Right ventricle myocardium superior (tissue), 1 donor: ENCODE measurements at places on chromosomes 5 and 9. TPM values are rescaled to one million over a fixed set of nuclear protein-coding genes. Genes with fewer than 3 reads are reported as not detected.

Gene SLC36A3
- total RNA-seq = not detected

GRCh38 chr5:63025679-63026078, 447.1 kb downstream of the LRRC70 start:
- no peak for DNase-seq

Gene RGS7BP
- total RNA-seq = 5.4 TPM

DNA sequence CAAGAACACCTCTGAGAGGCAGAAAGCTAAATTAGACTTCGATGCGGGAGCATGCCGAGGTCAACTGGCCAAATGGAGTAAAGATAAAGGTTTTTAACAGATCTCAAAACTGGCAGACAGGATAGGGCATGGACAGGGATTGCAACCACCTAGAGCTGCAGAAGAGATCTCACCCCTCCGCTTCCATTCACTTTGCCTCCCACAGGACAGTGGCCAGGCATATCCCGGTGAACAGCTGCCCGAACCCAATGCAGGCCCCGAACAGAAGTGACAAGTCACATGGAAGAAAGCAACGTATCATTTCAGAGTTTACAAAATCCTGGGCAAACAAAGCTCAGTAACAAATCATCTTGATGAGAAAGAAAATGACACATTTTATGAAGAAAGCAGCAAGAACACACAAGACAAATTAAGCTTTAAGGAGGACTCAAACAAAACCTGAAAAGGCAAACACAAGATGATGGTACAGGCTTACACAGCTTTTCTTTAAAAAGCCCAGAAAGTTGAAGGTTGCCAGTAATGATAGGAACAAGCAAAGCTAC, 18.4 kb downstream of the RNF130 start:
- DNase-seq = no peak

DNA sequence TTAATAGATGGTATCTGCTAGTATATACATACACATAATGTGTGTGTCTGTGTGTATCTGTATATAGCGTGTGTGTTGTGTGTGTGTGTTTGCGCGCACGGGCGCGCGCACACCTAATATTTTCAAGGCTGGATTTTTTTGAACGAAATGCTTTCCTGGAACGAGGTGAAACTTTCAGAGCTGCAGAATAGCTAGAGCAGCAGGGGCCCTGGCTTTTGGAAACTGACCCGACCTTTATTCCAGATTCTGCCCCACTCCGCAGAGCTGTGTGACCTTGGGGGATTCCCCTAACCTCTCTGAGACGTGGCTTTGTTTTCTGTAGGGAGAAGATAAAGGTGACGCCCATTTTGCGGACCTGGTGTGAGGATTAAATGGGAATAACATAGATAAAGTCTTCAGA, 757 bp downstream of the FXN start:
- DNase-seq = no peak

DNA sequence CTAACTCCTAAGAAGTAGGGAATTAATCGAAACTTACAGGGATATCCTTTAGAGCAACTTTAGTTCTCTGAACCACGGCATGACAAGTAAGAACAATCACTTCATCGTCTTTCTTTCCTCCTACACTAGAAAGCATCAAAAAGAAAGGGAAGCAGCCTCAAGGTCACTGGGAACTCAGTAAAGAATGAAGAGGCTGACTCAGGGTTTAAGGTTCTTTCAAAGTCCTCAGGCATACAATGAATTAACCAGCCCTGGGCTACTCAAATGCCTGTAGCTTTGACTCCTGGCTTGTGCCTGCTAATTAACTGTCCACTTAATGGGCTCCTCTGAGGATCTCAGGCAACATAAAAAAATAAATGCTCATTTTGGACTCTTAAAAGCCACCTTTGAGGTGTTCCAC, 102.0 kb downstream of the TRIM32 start:
- DNase-seq = no peak

DNA sequence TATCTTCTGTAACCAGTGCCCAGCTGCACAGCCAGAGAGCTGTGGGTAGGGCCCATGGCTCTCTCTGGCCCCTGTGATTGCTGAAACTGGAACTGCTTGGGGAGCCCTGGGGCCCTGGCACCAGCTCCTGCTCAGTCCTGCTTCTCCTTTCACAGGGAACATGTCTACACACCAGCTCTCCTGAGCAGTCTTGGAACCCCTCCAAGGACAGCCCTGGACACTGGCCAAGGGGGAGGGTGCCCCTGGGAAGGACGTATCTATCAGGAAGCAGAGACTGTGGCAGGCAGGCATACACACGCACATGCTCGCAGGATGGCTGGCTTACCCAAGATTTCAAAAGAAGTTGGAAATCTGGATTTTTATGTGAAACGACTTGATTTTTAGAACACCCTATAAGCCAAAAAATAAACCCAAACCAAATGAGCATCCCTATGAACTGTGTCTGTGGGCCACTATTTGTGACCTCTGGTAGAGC, 8.8 kb upstream of the TRAF1 start:
- peak; percentile 98 for DNase-seq

Gene PCDHA12
- total RNA-seq = not detected

DNA sequence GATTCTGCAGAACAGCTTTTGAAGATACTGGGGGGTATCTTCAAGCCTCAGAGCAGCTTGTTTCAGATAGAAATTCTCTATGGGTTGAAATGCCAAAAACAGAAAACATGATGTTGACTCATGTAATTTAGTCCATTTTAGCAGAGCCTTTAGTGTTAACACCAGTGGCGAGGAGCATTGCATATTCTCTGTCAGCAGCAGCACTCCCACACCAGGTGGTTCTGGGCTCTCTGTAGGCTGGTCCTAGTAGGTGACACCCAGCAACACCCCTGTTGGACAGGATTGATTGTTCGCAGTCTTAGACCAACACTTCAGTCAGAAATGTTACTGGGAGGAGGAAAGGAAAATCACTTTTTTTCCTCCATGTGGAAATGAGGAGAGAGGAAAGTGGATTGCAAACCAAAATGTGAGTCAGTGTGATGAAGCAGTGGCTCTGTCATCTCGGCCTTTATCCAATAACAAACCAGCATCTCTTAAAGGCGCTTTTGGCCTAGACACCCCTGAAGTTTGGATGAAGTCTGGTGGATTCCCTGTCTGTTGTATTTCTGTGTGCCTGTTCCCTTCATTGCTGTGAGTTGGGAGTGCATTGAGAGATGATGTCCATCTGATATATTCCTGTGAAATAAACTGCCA, 16.8 kb downstream of the SLC46A2 start:
- no peak for DNase-seq

GRCh38 chr5:55636177-55636576, 75.9 kb downstream of the SLC38A9 start:
- no peak for DNase-seq

DNA sequence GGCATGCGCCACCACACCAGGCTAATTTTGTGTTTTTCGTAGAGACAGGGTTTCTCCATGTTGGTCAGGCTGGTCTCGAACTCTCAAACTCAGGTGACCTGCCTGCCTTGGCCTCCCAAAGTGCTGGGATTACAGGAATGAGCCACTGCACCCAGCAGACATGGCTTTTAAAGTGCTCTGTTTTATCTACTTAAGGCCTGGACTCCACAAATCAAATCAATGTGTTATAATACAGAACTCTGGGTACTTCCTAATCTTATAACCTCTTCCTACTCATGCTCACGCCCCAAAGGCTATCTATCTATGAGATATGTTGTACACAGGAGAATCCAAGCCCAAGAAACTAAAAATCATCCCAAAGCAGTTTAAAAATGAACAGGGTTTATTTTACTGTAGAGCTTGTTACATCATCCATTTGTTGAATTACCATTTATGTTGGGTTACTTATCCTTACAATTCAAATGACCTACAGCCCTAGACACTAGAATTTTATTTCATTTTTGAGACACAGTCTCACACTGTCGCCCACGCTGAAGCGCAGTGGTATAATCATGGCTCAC, 155.1 kb downstream of the EFNA5 start:
- DNase-seq = no peak

Gene OR2V1
- total RNA-seq = not detected

- no peak for DNase-seq
Observed at GRCh38 chr5:140109018-140109758, 4.7 kb upstream of the PURA start.

DNA sequence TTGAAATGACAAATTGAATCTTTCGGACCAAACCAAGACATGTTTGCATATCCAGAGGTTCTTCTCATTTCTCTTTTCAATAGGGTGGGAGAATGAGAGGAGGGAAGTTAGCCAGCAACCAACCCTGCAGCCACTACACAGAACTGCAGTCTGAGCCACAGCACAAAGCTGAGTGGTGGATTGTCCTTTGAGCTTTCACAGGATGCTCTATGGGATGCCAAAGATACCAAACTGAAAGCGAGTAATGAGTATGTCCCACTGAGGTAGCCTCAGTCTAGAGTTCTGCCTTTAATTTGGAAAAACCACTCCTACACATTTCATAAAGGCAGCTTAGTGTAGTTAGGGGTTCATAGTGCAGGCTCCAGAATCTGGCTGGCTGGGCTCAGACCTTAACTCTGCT, 114.9 kb downstream of the MARCHF3 start:
- no peak for DNase-seq

GRCh38 chr9:77508396-77508795, 139.7 kb downstream of the GNA14 start:
- no peak for DNase-seq

- DNase-seq = no peak
Observed at GRCh38 chr5:174118823-174119467, 73.4 kb downstream of the NSG2 start.

GRCh38 chr5:9698125-9698826, 68.1 kb upstream of the TAS2R1 start:
- DNase-seq = no peak

DNA sequence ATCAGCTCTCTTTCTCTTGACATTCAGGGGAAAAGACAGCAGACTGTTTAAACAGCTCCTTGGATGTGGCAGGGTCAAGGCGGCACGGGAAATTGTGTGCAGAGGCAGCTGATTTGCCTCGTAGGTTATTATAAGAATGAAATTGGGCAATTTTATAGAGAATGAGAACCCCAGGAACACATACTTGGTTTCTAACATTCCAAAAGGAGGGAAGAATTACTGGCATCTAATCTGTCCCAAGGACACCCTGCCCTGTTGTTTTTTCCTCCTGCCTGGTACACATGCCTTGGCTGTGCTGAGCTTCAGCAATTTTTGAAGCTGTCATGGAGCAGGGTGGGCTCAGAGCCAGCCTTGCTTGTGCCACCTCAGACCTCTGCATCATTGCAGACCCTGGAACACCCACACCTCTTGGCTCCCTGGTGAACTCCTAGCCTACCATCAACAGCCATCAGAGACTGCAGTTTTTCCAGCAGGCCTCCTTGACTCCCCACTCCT, 143.6 kb downstream of the BOD1 start:
- peak; percentile 64 for DNase-seq

Gene SPINK6
- total RNA-seq = not detected

Gene MBLAC2
- total RNA-seq = 3.8 TPM

DNA sequence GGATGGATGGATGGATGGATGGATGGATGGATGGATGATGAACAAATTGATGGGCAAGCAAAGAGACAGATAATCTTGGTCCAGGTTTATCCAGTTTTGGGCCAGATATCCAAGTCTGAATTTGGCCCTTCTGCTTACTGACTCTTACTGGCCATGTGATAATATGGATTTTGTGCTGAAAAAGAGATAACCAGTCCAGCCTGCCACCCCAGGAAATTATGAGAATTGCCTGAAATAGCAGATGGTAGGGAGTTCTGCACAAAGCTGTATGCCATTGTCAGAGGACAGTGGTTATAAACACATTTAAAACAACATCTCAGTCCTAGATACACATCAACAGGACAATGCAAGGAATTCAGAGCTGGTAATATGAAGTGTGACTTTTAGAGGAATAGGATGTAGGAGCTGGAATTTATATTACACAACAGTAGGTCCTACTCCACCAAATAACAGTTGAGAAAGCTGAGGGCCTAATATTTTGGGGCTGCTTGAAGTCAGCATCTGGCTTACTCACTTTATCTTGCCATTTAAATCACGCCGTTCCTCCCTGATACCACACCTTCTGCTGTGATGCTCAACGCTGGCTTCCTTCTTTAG, 9.0 kb upstream of the FAT2 start:
- DNase-seq = no peak

DNA sequence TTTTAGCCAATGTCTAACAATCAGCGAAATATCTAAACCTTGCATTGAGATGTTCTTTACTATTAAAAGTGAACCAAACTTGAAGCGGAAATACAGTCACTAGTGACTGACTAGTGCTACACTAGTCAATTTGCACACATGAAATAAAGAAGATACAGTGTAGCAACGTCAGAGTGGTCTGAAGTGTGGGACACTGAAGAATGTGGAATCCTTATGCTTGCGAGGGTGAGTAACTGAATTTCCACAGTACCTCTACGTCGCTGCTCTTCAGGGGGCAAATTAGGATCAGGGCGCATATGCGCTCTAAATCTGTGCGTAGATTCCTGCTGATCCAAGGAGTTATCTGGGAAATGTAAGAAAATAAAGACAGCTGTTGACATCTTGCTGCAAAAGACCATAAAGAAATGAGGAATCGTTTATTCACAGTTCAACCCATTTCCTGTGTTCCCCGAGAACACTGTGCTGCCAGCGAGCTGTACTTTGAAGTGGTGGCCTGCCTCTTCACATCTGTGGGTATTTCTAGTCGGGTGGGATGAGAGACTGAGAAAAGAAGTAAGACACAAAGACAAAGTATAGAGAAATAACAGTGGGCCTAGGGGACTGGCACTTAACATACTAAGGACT, 39.8 kb upstream of the FLT4 start:
- DNase-seq = no peak

GRCh38 chr5:1673042-1673677, 126.5 kb downstream of the MRPL36 start:
- DNase-seq = no peak

Gene TAF11L5
- total RNA-seq = not detected

Gene SH3TC2
- 16.7 TPM for total RNA-seq

- DNase-seq = no peak
Observed at GRCh38 chr5:90182726-90183125, 226.8 kb downstream of the CETN3 start.

- no peak for DNase-seq
Observed at GRCh38 chr5:69103521-69103920, 9.7 kb downstream of the SLC30A5 start.

Gene FAM78A
- total RNA-seq = 55.7 TPM

DNA sequence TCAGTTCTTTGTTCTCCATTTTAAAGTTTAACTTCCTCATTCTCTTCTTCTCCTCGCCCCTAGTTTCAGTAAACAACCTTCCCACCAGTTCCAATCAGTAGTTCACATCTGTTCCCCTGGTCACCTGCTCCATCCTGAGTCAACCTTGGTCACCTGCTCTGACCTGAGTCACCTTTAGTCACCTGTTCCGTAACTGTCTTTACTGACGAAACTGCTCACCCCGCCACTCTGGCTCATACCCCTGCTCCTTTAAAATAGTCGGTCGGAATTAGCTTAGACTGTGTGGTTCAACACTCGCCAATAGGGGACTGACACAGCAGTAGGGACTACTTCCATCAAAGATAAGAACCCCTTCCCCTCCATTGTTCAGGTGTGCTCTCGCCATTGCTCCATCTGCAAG, 76.3 kb upstream of the GPBP1 start:
- DNase-seq = no peak

- no peak for DNase-seq
Observed at GRCh38 chr5:138616508-138616907, 41.3 kb upstream of the HSPA9 start.

DNA sequence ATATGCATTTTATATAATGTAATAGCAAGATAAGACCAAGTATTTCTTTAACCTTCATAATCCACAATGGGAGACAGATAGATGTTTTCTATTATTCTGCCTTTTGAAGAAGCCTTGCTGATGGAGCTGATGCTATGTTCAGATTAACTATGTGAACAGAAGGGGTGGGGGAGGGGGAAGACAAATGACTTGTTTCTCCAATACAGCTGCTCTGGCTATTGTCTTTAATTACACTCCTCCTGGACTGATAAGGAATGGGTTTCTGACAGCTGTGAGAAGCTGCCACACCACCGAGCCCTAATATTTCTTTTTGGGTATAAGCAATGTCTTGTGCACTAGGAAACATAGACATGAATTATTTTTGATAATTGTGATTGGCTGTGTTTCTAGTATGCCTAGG, 62.0 kb downstream of the CAVIN4 start:
- no peak for DNase-seq
